ENCODE measurements at places on chromosomes 7 and 10.

- no peak for DNase-seq
Measured at GRCh38 chr7:143884969-143885559, 16.9 kb downstream of the TCAF1 start.

DNA sequence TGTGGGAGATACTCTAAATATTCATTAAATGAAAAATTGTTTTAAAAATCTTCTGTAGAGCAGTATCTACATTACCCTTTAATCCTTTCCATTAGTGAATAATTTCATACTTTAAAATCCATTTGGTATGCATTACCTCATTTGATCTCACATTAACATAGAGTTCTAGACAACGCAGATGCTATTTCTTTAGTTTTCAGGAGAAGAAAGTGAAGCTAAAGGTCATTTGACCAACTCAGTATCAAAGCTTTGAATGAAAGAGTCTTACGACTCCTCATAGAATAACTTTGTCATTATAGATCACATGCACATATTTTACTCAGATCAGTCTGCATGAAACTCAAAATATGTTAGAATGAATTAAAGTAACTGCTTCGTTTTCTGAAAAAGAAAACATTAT, 460.2 kb downstream of the DNAJB9 start:
- DNase-seq = no peak

GRCh38 chr10:45091968-45092367, 91.2 kb downstream of the ZNF22 start:
- no peak for DNase-seq

GRCh38 chr7:28225576-28225975, 45.0 kb upstream of the JAZF1 start:
- DNase-seq = no peak

GRCh38 chr7:124550036-124550435, 215.6 kb downstream of the GPR37 start:
- DNase-seq = no peak

DNA sequence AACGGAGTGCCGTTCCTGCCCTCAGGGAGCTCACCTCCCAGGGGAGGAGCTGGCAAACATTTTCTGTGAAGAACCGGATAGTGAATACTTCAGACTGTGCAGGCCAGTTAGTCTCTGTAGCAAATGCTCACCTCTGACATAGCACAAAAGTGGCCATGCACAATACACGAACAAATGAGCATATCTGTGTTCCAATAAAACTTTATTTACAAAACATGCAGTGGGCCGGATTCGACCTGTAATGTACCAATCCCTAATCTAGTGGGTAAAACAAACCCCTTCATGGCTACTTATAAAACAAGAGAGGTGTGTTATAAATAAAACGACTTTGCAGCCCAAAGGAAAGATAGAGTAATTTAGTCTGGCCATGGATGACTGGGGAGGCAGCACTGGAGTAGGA, 48.7 kb downstream of the KCNMA1 start:
- DNase-seq = no peak

DNA sequence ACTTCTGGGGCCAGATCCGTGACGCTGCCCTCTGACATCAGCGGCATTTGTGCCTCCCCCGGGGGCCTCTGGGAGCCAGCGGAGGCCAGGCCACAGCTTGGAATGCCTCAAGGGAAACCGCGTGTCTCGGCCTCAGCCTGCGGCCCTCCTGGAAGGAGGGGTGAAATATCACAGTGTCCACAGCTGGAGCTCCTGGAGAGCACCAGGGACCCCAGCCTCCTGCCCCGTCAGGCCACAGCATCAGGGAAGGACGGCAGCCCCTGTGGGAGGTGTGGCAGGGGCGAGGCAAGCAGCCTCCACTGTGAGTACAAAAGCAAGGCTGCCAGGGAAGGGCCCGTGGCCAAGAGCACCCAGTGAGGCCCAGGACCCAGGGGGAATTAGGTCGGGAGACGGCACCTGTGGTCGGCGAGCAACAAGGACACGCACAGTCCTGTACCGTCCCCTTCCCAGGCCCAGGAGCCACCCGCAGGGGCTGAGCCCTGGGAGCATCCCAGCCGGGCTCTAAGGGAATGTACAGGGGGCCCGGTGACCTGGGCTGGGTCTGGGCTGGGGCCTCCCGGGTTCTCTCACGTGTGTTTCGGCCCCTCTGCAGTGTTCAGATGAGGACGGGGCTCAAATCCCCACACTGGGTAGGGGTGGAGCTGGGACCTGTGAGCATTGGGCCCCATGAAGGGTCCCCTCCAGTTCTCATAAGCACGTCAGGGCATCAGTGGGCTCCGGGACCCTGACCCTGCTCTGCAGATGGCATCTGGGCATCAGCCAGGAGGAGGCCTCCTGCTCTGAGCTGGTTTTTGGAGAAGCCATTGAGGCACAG, 18.7 kb upstream of the KNDC1 start:
- DNase-seq = no peak

- DNase-seq = no peak
Measured at GRCh38 chr7:33448035-33448434, 318.7 kb downstream of the BBS9 start.

DNA sequence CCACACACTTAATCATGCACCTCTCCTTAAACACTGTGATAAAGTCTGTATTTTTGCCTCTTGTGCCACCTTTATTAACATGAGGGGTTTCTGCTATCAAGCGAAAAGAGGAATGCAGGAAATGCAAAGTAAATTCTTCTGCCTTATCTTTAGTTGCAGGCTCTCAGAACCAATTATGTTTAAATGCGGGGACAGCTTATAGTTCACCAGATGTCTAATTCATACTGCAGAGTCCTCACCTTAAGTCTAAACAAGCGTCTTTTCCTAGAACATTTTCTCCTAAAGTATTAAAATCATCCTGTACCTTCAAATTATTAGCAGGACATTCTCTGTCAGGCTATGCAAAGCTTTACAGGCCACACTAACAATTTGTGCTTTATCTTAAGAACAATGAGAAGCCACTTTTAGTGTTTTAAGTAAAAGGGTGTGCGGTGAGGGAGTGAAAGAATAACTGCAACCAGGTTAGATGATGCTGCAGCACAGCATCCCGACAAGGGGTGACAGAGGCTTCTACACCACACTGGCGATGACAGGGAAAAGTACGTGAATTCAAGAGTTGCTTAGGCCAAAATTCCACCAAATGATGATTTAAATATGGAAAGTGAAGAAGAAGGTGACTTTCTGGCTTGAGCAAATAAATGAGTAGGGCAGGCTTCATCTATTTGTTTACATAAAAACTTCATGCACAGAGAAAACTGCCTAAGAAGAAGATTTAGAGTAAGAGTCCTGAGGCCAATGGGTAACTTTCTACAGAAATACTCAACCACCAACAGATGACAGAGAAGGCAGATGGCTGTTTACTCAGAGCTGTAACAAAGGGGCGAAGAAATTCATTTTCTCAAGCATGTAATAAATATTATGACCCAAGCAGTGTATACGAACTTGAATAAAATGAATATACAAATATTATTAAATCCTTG, 36.0 kb downstream of the EZH2 start:
- DNase-seq = no peak

DNA sequence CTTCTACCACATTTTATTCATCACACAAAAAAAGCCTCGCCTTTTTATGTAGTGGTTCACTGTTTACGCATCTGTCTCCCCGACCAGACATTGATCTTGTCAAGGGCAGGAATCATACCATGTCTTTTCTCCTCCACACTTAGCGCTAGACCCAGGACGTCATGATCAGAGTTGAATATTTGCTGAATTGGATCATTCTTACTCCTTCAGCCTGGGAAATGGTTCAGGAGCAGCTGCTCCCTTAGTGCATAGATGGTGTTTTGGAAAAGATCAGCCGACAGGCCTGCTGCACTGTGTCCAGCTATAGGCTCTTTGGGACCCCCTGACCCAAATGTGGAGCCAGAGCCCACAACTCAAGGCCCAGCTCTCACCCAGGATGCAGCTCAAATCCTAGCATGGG, 249.1 kb upstream of the TMEM72 start:
- no peak for DNase-seq

- DNase-seq = no peak
Measured at GRCh38 chr7:123472327-123472726, 62.1 kb downstream of the IQUB start.

GRCh38 chr7:78684201-78684600, 769.3 kb downstream of the MAGI2 start:
- DNase-seq = no peak

GRCh38 chr7:72003236-72003635, 408.9 kb downstream of the CALN1 start:
- no peak for DNase-seq

DNA sequence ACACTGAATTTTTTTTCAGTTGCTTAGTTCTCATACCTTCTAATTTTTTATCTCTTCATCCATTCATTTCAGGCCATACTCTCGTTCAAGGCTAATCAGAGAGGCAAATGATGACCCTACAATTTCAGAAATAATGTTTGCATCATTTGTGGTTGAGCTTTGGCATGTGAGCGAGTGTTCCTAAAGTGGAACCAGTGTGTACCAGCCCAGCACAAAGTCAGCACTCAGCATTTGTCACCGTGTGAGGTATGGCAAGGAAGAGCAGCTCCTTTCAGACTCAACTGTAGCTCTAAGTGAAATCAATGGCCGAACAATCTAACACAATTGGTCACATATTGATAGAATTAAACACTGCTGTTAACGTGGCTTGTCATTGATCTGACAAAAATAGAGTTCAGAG, 154.6 kb downstream of the POU6F2 start:
- no peak for DNase-seq

DNA sequence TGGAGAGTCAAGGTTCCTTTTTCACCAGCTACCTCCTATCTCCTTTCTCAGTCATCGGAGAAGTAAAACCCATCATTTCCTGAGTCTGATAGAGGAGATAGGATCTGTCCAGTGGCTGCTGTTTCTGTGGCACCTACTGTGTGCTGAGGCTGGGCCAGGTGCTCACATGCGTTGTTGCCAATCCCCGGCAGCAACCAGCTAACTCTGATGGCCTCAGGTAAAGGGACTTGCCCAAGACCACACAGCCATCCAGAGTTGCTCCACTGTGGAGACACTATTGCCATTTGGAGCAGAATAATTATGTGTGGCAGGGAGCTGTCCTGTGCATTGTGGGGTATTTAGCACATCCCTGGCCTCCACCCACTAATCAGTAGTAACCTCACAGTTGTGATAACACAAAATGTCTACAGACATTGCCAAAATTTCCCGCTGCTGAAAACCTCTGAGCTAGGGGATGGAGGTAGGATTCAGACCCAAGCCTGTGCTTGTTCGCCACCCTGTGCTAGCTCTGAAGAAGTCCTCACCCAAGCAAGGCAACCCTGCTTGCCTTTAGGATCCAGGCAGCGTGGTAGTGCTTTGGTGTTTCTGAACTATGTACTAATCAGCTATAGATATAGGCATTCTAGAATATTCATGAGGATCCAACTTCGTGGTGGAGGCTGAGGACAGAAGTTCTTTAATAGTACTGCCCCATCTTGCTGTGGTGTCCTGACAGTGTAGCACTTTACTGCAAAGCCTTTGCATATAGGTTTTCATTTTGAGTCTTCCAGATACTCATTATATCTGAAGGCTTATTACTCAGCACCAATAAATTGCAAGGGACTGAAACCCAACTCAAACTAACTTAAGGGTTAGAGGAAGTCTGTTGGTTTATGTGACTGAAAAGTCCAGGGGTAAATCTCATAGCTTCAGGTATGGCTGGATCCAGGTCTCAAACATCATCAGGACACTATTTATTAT, 164.6 kb downstream of the GRK5 start:
- no peak for DNase-seq
